Fibroblast of skin of left quadriceps (primary cell): ENCODE measurements at places on chromosomes 7 and 10.

DNA sequence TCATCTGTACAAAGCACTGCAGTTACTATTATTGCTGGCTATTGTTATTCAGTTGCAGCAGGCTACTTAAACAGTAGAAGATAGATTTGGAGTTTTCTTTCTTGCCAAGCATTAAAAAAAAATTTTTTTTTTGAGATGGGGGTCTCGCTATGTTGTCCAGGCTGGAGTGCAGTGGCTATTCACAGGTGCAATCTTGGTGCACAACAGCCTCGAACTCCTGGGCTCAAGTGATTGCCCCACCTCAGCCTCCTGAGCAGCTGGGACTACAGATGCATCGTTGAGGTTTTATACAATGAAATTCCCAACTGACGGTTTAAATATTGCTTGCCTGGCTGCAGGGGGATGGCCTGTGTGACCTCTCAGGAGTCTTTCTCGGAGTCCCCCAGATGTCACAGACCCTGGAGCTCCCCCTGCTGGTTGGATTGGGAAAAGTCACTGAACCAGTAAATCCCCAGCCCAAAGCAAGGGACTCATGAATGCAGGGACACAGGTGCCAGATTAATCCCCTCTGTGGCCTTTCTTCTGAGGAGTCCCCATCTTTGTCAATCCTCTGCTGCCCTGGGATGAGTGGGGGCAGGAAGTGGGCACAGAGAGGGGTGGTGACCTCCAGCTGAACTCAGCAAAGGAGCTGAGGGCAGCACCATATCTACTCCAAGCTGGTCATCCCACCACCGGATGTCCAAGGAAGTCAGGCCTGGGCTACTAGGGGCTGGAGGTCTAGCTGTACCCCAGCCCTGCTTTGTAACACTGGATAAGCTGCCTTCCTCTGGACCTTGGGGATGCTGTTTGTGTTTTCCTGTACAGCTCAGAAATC is 149.6 kb downstream of the C10orf105 start:
- DNase-seq, result no peak

GRCh38 chr7:51611937-51612336 is 295.3 kb upstream of the COBL start:
- no peak for DNase-seq

GRCh38 chr7:153061910-153062528 is 302.5 kb downstream of the ACTR3B start:
- no peak for DNase-seq

DNA sequence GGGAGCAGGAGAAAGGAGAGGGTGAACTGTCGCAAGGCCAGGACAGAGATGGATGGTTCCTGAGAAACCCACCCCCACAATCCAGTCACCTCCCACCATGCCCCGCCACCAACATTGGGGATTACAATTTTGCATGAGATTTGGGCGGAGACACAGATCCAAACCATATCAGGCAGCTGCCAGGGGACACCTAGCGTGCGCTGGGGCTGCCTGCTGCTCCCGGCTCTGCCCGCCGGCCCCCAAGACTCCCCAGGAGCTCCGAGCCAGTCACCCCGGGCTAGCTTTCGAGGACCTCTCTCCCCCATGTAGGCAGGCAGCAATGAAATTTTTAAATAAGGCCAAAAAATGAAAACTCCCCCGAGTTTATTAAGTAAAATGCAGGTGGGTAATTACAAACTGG is 111.7 kb downstream of the UNCX start:
- DNase-seq, result no peak

DNA sequence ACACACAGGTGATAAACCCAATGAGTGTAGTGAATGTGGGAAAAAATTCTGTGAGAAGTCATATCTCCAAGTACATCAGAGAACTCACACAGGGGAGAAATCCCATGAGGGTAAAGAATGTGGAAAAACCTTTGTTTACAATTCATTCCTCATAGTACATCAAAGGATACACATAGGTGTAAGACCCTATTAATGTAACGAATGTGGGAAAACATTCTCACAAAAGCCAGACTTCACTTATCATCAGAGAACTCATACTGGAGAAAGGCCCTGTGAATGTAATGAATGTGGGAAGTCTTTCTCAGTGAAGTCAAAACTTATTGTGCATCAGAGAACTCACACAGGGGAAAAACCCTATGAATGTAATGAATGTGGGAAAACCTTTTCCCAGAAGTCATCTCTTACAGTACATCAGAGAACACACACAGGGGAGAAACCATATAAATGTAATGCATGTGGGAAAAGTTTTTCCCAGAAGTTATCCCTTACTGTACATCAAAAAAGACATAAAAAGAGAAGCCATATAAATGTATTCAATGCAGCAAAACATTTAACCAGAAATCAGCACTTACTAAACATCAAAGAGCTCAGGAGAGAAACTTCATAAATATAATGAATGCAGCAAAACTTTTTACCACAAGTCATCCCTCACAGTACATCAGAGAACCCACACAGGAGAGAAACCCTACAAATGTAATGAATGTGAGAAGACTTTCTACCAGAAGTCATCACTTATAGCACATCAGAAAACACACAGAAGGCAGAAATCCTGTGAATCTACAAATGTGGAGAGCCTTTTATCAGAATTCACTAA is 49.8 kb downstream of the ZNF239 start:
- no peak for DNase-seq

GRCh38 chr10:89278034-89278535 is 23.8 kb upstream of the IFIT2 start:
- DNase-seq, result peak; percentile 98

- DNase-seq, result peak; percentile 10
Measured at GRCh38 chr10:115432188-115432819, 339.1 kb downstream of the ATRNL1 start.

DNA sequence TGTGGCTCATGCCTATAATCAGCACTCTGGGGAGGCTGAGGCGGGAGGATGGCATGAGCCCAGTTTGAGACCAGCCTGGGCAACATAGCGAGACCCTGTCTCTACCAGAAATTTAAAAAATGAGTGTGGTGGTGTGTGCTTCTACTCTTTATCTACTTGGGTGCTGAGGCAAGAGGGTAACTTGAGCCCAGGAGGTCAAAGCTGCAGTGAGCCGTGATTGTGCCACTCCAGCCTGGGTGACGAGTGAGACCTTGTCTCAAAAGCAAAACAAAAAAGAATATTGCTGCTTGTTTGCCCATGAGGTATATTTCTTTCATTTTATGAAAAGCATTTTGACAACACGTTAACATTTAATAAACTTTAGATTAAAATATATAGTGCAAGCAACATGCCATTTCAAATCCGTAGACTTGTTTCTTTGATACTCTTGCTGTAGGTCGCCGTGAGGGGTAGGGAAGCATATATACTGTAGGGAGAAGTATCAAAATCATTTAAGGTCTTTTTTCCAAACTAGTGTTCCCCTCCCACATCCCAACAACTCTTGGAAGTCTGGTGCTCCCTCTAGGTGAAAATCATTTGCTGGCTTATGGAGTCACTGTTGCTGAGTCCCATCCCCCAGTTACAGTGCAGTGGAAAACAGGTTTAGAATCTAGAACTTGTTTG is 4.3 kb upstream of the LSMEM1 start:
- no peak for DNase-seq

DNA sequence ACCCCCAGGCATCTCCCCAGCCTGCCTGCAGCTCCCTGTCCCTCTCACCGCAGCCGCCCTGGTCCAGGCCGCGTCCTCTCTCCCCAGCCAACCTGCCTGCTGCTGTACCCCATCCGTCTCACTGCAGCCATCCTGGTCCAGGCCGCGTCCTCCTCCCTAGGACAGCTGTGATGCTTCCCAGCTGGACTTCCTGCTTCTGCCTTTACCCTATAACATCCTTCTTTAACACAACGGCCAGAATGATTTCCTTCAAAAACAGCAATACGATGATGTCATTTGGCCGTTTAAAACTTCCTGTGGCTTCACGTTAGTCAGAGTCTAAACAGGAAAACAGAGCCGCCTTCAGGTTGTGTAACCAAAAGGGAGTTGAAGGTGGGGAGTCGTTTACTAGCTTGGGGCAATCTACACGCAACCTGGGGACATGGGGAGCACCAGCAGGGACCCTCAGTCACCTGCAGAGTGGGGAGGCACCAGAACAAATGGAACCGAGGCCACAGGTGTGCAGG is 32.2 kb upstream of the ZFAND2A start:
- DNase-seq, result no peak

GRCh38 chr7:95101422-95101821 is 194.0 kb downstream of the PPP1R9A start:
- no peak for DNase-seq

DNA sequence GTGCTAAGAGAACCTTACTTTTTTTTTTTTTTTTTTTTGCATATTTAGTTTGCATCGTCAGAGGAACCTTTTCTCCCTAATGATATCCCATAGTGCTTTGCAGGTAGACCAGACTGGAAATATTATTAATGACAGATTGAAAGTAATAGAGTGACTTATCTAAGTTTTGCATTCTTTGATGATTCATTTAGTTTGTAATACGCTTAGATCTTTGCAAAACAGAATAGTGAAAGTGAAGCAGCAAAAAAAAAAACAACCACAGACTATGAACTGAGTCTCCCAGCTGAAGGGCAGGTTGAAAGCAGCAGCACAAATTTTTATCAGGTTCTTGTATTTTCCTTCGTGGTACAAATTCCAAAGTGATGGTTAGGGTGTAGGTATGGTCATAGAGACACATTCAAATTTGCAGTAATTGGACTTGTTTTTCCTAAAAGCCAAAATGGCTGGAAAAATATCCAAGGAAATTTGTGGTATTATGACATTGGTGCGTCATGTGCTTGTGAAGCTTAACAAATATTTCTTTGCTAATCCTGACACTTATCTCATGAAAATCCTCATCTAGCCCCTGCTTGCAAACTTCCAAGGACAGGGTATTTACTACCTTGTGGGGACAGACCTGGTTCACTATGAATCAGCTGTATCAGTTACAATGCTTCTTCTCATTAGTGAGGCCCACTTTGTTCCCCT is 81.8 kb upstream of the CREB5 start:
- DNase-seq, result no peak

DNA sequence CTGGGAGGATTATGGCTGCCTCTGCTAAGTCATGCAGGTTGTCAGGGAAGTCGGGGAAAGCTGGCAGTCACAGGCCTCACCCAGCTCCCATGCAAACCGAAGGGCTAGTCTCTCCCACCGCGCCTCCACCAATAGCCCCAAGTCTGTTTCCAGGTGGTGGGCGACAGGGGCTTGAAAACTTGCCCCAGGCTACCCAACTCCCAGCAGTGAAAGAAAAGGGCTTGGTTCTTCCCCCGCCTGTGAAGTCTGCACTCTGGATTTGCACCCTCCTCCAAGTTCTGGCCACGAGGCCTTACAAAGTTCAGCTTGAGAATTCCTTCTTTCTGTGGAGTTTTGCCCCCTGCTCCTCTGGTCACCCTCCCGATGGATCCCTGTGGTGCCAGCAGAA is 99.9 kb upstream of the CHST15 start:
- no peak for DNase-seq

DNA sequence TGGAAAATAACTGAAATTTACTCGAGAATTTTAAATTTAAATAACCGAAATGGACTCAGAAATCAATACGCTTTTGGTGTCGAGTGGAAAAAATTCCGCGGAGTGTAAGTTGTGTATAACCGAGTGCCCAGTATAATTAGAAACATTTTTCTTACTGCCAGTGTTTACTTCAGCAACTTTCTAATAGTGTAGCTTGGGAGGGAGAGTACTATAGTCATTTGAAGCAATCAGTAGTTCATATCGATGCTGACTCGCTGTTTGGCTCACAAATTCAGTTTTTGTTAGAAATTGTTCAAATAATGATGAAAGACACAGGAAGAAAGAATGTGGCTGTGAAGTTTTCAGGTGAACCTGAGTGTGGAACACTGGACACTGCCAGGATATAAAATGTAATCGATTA is 658.6 kb upstream of the FOXK1 start:
- DNase-seq, result no peak

DNA sequence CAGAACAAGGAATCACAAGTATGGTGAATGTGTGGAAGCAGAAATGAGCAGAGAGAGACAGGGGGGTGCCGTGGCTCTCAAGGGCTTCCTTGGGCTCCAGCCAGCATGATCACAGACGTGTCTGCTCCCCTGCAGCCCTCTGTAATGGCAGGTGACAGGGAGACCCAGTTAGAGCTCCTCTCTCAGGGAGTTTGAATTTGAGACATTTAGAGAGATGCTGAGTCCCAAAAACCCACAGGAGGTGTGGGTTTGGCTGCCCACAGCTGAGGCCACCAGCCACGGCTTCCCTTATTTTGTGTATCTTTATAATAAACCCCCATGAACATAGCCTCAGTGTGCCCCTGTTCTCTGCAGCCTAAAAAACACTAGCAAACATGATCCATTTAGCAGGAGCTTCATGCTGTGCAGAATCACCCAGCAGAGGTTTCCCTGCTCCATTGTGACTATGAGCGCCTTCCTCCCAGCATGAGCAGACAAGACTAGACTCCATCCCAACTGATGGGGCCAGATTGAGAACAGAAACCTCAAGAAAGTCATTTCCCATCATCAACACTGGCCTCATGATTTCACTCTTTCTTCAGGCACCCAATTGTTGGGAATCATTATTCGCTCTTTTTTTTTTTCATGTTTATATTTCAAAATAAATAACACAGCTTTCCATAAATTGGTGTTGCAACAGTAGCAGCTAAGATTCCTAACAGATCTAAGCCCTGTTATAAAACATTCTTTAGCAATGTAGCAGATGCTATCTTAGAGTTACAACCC is 13.4 kb downstream of the NOD1 start:
- peak; percentile 54 for DNase-seq

- no peak for DNase-seq
Measured at GRCh38 chr10:70364772-70365091, 17.7 kb downstream of the LRRC20 start.

DNA sequence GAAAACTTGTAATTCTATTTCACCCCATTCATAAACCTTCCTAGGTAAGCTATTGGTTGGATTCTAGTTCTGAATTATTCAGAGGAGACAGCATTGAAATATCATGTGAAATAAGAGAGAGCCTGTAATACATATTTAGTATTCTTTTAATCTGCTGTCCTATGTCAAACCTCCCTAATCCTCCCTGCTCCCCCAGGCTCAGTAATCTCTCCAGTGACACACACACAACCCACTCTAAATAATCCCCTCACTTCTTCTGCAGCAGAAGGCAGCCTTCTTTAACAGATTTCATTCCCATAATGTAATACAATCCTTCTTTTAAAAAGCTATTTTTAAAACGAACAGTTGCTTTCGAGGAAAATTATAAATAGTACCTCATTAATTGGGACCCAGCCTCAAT is 639.7 kb upstream of the AUTS2 start:
- no peak for DNase-seq
